ENCODE measurements at places on chromosomes 1 and 21.

DNA sequence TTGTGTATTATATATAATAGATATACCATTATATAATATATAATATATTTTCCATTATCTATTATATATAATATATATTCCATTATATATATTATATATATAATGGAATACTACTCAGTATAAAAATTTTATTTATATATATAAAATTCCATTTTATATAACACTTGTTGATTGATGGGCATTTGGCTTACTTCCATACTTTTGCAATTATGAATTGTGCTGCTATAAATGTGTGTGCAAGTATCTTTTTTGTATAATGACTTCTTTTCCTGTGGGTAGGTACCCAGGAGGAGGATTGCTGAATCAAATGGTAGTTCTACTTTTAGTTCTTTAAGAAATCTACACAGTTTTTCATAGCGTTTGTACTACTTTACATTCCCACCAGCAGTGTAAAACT is 1211.1 kb downstream of the NCAM2 start:
- DNase-seq = no peak

DNA sequence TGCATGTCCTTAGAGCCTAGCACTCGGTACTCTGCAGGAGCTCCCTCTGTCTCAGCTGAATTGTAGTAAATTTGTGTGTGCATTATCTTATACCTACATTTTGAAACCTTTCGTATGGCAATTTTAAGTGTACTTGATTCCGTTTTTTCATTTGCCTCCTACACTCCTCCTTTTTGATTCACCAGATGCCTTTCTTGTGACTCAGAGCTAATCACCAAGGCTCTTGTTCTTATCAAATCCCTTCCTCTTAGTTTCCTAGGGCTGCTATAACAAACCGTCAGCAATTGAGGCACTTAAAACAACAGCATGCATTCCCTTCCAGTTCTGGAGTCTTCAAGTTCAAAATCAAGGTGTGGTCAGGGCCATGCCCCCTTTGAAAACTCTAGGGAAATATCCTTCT is 261.0 kb downstream of the ASTN1 start:
- DNase-seq = no peak

DNA sequence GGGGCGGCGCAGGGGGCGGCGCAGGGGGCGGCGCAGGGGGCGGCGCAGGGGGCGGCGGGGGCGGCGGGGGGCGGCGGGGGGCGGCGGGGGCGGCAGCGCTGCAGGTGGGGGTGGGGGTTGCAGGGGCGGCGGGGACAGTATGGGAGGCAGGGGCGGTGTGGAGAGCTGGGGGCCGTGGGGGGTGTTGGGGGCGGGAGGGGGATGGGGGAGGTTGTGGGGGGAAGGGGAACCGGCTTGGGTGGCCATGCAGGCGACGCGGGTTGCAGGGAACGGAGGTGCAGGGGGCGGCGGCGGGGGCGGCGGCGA is 13.0 kb upstream of the SLC19A1 start:
- no peak for DNase-seq

GRCh38 chr1:91806769-91807700 is 78.9 kb downstream of the TGFBR3 start:
- no peak for DNase-seq

DNA sequence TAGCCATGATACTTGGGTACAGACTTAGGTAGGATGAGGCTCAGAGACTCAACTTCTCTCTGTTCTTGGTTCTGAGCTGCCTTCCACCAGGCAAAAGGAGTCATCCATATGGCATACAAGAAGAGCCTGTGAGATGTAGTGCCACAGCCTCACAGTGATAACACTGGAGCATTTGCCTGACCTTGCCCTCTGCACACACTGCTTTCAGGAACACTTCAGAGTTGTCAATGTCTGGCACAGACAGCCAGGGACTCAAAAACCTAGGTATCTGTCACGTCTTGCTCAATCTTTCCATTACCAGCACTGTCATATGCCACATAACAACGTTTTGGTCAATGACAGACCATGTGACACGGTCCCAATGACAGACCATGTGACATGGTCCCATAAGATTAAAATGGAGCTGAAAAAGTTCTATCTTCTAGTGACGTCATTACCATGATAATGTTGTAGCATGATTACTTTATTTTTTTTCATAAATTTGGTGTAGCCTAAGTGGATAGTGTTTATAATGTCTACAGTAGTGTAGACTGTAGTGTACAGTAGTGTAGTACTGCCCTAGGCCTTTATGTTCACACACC is 199.9 kb upstream of the CTTNBP2NL start:
- no peak for DNase-seq

DNA sequence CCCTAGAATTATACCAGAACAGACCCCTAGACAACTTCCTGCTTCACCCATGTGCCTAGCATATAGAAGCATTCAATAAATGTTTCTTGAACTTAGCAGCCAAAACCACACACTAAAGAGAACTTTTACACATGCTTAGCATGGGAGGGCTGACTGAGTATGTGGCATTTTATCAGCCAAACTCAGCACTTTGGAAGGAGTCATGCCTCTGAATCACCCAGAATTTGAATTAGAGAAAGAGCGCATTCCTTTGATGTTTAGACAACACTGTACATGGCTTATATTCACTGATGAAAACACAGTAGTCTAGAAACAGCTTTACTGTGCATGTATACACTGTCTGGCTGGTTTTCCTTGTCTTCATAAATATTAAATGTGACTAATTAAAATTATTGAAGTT is 26.1 kb downstream of the SPAG17 start:
- no peak for DNase-seq

- no peak for DNase-seq
These were observed 210.0 kb upstream of the GREM2 start for GRCh38 chr1:240821925-240822324.

DNA sequence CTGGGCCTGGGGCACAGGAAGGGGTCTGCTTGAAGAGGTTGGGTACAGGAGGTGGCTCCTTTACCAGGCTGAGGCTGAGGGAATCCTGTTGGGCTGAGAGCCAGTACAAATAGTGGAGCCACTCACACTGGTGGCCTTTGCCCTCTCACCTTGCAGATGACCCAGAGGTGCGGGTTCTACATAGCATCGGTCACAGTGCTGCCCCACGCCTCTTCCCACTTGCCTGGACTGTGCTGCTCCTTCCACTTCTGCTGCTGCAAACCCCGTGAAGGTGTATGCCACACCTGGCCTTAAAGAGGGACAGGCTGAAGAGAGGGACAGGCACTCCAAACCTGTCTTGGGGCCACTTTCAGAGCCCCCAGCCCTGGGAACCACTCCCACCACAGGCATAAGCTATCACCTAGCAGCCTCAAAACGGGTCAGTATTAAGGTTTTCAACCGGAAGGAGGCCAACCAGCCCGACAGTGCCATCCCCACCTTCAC is 1.8 kb upstream of the SLC50A1 start:
- DNase-seq = no peak

- DNase-seq = peak; percentile 10
These were observed 1.5 kb downstream of the STYXL2 start for GRCh38 chr1:167095368-167095767.

DNA sequence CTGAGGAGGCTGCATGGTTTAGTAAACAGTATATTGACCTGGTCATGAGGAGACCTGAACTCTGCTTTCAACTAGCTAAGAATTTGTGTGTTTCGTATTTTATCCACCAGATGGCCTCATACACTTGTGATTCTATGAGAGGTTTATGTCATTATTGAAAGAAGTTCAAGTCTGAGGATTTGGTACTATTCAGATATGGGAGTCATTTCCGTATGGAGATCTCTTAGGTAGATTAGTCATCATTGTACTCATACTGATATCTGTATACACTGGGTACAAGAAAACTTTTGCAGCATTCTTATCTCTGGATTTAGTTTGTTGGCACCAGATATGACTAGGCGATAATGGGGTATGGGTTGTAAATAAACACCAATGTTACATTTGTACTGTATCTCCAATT is 26.6 kb downstream of the ATF6 start:
- DNase-seq = peak; percentile 26

DNA sequence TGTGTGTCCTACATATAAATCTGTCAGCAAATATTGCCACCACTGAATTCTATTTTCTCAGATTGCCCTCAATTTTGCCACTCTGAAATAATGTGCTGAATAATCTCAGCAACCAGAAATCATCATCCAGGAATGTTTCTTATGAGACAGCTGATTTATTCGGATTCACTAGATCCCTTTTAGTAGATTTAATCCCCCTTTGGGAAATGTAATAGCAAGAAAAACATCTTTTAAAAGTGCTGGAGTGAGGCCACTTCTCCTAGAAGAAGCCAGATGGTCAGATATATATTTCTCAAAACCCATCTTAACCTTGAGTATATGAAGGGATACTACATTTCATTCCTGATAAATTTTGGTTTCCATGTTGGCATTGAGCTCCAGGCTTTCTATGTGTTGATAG is 327.7 kb downstream of the SMYD3 start:
- no peak for DNase-seq

GRCh38 chr1:114081437-114082303 is 72.0 kb downstream of the SYT6 start:
- DNase-seq = no peak

DNA sequence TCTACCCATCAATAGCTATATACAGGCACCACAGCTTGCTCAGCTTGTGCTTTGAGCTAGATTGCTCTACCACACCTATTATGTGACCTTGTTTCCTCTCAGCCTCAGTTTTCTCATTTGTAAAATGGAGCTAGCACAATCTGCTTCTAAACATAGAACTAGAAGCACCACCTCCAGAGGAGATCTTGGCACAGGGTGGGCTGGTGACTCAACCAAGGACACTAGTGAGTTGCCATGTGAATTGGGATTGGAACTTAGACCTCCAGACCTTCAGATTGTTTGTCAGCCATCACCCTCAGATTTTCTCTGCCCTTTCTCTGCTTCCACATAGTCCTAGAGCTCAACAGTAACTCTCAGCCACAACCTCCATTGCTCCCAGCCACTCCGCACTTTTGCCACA is 3.0 kb upstream of the MACO1 start:
- no peak for DNase-seq

GRCh38 chr1:86487811-86488141 is 19.0 kb downstream of the CLCA1 start:
- DNase-seq = no peak

GRCh38 chr1:178489399-178489798 is 7.4 kb downstream of the CLEC20A start:
- DNase-seq = no peak

DNA sequence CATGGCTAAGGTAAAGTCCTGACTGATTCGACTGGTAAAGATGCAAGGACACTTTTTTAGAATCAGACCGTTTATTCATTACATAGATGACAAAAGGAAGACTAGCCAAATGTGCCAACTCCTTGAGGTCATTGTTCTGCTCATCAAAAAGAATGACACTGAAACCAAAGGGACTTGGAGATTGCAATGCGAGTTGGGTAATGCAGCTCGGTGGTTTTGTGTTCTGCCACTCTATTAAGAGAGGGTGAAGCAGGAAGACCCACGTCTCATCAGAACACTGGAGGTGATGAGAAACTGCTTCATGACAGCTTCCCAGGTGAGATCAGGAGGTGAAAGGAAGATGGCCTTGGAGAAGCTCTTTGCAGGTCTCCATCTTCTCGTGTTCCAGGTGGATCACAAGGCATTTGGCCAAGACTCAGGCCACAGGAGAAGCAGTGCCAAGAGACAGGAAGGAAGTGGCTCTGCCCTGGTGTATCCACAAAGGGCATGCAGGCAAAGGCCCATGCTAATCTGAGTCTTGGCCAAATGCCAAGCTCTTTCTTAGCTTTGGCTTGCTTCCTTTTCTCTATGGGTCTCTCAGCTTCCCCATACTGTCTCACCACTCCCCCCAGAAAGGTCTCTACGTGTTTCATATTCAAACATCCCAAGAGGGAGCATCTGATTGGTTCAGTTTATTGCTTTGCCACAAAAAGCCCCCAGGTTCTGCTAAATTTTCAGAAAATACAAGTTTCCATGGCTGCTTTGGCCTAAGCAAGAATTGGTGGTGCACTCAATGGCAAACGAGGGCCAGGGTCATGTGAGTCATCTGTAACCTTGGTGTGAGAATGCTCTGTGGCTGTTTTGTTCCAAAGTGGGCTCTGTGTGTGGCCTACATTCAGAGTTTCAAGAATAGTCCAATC is 5.7 kb upstream of the CCT8 start:
- no peak for DNase-seq

DNA sequence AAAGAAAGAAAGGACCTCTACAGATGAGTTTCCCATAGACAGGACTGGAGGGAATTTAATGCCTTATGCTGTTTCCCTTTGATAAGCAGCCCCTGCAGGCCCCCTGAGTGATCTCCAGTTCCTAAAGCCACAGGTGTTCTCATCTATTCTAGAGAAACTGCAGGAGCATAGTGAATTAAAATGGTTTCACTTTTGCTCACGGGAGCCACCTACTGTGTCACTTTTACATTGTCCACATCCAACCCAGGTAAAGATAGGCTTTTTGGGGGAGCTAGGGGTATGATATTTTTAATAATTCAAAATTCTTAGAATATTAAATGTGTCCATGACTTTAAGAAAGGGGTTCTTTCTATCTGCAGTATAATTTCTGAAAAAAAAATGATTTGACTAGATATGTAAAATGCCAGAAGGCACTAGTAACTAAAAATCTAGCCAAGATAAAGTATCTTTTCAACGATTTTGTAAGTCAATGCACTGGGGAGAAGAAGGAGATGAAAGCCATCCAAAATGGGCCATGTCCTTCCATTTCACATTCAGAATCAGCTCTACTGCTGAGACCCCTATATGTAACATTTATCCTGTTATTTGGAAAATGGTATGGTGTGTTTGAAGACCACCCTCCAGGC is 267.3 kb upstream of the DUSP10 start:
- DNase-seq = no peak

GRCh38 chr1:85321237-85321964 is 45.0 kb upstream of the BCL10 start:
- DNase-seq = peak; percentile 70

- no peak for DNase-seq
These were observed 43.1 kb downstream of the IL12RB2 start for GRCh38 chr1:67350783-67351182.

- DNase-seq = no peak
These were observed 19.8 kb upstream of the PTAFR start for GRCh38 chr1:28196330-28196729.

DNA sequence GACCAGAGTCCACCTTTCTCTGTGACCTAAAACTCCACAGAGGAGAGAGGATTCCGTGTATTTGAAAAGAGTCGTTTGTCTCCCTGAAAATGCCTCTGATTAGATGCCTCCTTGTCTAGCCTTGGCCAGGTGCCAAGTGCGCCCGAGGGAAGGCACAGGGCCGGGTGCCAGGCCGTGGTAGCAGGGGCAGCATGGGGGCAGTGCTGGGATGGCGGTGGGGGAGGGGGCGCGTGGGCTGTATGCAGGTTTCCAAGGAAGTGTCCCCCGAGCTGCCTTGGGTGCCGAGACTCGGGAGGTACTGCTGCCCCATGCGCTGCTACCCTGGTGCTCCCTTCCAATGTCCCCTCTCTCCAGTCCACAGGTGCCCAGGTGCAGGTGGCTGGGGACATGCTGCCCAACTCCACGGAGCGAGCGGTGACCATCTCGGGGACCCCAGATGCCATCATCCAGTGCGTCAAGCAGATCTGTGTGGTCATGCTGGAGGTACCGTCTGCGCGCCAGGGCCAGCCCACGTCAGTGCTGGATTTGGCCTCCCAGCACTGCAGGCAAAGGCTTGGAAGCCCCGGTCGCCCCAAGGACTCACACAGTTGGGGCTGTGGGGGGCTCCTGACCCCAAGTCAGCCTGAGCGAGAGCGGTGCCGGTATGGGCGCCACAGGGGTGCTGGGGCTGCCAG is 70.9 kb upstream of the COL6A1 start:
- DNase-seq = no peak

GRCh38 chr1:97424209-97424608 is 496.6 kb downstream of the DPYD start:
- DNase-seq = no peak

GRCh38 chr1:157739229-157739901 is 37.6 kb downstream of the FCRL2 start:
- DNase-seq = no peak

All from NCI-H2171 (cell line).